Posterior vena cava (tissue), 2 donors: ENCODE measurements at places on chromosomes 4 and X. TPM values are rescaled to one million over a fixed set of nuclear protein-coding genes. Genes with fewer than 3 reads are reported as not detected.

GRCh38 chr4:10100734-10101216 is 15.8 kb downstream of the WDR1 start:
- DNase-seq: no peak

DNA sequence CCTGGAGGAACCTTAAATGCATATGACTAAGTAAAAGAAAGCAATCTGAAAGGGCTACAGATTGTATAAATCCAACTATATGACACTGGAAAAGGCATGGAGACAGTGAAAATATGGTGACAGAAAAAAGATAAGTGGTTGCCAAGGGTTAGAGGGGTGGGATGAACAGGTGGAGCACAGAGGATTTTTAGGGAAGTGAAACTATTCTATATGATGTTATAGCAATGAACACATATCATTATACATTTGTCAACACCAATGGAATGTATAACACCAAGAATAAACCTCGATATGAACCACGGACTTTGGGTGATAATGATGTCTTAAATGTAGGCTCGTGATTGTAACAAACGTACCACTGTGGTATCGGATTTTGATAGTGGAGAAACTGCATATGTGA is 40.7 kb downstream of the NPY5R start:
- no peak for DNase-seq

DNA sequence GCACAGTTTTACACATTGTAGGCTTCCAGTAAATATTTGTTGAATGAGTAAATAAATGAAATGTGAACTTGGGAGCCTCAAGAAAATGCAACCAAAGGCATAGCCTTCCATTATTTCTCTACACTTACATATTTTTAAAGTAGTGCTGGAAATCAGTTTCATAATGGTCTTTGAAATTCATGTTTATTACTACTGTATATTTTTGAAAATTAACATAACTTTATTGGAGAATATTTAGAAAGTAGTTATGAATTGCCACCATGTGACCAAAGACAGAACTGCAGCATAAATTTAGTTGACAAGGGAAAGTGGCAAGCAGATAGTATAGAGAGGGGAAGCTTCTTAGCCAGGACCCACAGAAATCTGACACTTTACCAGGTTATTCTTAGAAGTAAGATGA is 6.4 kb downstream of the TCEAL8 start:
- DNase-seq: no peak

DNA sequence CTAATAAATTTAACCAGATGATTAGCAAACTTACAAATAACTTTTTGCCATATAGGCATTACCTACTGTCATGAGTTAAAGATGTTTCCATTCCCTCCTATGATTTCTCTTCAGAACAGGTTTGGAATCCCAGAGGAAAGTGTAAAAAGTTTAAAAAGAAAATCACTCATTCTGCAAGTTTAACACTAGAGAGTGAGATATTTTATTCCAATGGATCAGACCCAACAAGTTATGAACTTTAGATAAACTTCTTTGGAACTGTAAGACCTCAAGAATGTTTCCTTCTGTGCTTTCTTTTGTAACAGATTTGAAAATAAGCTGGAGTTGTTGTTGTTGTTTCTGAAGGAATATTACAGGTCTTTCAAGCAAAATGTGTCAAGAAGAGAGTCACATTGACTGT is 51.6 kb downstream of the PPP3CA start:
- DNase-seq: no peak

The MBNL3 gene
- total RNA-seq: 15.9 TPM

GRCh38 chr4:185685804-185686203 is 126.2 kb downstream of the SORBS2 start:
- no peak for DNase-seq

The NR3C2 gene
- total RNA-seq: 10.0 TPM

DNA sequence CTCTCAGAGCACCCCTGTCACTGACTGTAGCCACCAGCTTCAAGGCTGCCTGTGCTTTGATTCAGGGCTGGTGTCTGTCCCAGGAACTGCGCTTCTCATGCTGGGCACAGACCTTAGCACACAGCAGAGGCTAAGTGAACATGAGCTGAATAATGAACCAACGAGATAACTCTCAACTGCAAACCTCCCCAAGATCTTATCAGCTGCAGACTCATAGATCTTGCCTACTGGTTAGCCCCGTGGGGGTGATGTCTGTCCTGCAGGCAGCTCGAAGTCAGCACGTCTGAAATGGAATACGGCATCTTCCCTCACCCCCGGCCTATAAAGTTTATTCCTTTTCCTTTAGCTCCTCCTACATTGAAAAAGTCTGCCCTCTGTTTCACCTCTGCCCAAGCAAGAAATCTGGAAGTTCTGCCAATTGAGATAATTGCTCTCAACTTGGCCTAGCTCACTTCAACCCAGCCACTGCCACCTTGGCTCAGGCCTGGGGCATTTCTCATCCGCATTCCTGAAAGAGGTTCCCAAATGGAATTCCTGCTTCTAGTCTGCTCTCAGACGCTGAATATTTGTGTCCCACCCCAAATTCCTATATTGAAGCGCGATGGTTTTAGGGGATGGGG is 73.7 kb downstream of the GATB start:
- no peak for DNase-seq

The NIPAL1 gene
- 0.28 TPM for total RNA-seq

GRCh38 chr4:121189326-121190215 is 25.4 kb upstream of the TNIP3 start:
- no peak for DNase-seq

GRCh38 chrX:18151649-18152048 is 69.0 kb downstream of the BEND2 start:
- DNase-seq: no peak

DNA sequence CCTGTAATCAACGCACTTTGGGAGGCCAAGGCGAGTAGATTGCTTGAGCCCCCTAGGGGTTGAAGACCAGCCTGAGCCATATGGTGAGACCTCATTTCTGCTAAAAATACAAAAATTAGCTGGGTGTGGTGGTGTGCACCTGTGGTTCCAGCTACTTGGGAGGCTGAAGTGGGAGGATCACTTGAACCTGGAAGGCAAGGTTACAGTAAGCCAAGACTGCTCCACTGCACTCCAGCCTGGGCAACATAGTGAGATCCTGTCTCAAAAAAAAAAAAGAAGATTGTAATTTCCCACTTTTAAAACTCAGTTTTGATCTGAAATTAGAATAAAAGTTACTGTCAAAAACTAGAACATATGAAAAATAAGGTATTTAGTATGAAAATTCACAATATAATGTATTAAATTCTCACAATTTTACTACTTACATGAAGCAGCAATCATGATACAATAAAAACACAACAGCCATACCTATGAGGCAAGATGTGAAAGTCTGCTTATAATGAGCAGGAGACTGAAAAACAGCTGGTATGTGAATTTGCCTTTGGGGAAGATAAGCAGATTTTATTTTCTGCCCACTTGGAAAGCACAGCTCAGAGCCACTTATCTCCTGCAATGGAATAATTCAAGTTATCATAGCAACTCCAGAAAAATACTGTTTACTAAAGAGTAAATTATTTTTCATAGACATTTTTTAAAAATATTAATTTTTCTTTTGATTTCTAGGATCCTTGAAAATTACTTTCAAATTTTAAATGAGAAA is 50.6 kb downstream of the ZGRF1 start:
- no peak for DNase-seq

DNA sequence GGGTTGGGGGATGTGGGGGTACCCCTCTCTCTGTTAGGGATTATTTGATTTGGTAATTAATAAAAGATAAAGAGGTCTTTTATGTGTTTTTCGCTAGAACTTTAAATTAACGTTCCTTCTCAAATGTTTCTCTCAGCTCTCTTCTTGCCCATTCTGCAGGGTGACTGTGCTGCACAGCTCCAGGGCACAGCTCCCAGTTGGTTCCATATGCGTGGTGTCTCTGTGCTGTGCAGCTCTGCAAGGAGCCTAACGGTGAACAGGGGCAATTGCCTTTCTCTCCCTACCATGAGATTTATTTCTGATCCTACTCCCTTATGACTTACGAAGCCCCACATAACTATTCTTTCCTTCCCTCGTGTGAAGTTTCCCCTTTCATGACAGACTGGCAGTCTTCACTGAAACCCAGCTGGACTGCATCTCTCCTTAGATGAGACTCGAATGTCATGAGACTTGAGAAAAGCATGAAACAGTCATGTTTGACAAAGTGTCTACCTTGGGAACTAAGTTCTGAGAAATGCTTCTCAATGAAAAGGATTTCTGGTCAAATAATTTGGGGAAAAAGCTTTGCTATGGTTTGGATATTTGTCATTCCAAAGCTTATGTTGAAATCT is 50.2 kb upstream of the SPRY1 start:
- no peak for DNase-seq

- DNase-seq: no peak
Measured at GRCh38 chr4:5545271-5545670, 163.1 kb downstream of the EVC2 start.

DNA sequence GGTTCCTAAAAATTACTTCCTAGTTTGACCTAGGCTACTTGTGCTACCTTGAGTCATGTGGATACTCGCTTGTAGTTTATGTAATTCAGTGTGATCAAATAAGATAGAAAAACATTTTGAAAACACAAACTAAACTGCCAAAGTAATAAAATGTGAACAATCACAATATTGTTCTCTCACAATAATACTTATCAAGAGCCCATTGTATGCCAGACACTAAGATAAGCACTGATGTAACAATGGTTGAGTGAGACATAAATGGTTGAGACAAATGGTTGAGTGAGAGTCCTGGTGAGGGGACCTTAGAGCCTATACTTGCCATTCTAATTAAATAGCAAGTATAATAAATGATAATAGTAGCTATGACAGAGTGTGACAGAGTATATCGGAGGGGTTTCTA is 41.7 kb downstream of the RFC1 start:
- DNase-seq: no peak

The HHIP gene
- total RNA-seq: 0.90 TPM

The P2RY8 gene
- total RNA-seq: 2.8 TPM

DNA sequence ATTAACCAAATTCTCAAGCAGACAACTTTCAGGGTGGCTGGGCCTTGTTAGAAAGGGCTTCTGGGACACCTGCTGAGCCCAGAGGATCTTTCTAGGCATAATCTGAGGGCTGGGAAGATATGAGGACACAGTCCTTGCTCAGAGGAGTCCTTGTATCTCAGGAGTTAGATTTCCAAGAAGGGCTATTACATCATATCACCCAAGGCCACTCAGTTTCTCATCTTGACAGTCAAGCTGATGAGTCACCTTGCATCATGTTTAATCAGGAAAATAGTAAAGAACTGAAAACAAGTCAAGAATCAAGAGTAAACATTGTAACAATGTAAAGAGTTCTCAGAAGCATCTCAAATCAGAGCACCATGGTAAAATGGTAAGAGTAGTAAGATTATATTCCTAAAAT is 4.0 kb downstream of the PCYT1B start:
- DNase-seq: no peak

DNA sequence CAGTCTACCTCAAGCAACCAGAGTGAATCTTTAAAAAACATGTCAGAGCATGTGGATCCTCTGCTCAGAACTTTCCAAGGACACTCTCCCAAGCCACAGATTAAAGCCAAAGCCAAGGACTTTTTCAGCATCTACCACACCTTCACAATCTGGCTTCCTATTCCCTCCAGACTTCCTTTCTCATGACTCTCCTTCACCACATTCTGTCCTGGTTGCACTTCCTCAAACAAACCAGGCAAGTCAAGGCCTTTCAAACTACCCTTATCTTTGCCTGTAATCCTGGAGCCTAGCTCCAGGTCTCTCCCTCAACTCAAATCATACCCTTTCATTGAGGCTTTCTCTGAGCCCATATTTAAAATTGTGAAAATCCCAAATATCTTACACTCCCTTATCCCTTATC is 191.6 kb upstream of the GALNTL6 start:
- no peak for DNase-seq

The TRIM75 gene
- not detected for total RNA-seq

- no peak for DNase-seq
Measured at GRCh38 chrX:134419784-134420183, 40.2 kb upstream of the HPRT1 start.
